ENCODE measurements at places on chromosomes 11 and 22.

GRCh38 chr11:117710211-117710610 is 86.8 kb downstream of the DSCAML1 start:
- no peak for DNase-seq

DNA sequence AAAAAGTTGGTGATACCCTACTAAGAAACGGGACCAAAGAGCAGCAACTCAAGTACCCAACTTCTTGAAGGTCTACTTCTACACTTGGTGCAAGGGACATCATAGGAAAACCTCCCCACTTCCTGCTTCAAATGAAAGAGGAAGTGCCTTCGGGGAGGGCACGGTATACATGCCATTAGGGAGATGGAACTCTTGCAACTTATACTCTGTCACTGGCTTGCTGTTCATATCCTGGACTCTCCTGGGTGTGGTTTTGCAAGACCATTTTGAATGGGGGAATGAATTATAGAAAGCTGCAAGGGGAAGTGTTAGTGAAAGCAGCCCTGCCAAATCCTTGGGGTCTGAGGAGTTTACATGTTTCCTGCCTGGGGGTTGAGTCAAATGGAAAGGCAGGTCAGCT is 41.9 kb downstream of the CSNK2A3 start:
- DNase-seq = no peak

DNA sequence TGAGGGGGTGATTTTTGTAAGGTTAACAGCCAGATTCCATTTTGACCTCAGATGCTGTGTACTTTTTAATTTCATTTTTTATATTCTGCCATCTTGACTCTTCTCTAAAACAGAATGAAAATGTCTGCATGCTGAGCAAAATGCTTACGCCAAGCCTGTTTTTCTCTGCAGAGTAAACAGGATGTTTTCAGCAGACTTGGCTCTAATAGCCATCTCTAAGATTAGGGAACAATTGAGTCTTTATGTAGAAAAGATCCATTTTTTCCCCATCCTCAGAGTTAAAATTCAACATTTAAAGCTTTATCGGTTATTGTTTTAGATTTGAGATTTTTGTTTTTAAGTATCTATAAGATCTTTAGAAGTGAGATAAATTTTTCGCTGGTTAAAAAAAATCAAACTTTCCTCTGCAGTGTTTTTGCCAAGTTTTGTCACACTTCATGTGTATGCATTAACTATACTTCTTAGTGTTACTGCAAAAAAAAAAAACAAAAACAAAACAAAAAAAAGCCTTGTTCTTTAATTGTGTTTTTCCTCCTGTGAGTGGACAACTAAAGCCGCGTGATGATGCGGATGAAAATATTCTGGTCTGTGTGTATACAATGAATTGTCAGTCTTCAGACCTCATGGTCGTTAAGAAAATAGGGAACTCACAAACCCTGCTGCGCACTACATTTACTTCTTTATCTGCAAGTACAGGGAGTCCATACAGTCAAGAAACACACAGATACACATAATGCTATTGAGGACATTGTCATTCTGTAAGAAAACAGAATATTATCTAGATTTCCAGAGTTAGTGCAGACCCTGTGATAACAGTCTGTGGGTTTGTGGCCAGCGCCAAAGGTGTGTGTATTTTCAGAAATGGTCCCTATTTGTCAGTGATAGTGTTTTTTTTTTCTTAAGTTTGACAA is 17.5 kb upstream of the ADSL start:
- DNase-seq = no peak

GRCh38 chr11:111795334-111795985 is 29.3 kb upstream of the PPP2R1B start:
- no peak for DNase-seq

DNA sequence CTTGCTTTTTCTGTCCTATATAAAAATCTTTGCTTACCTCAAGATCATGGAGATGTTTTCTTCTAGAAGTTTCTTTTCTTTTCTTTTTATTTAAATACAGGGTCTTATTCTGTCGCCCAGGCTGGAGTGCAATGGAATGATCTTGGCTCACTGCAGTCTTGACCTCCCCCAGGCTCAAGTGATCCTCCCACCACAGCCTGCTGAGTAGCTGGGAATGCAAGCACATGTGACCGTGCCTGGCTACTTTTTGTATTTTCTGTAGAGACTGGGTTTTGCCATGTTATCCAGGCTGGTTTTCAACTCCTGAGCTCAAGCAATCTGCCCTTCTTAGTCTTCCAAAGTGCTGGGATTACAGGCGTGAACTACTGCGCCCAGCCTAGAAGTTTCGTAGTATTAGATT is 45.3 kb downstream of the USP35 start:
- no peak for DNase-seq

- DNase-seq = no peak
Observed at GRCh38 chr11:83464160-83464944, 178.2 kb upstream of the CCDC90B start.

GRCh38 chr22:47113853-47114415 is 351.5 kb downstream of the TBC1D22A start:
- DNase-seq = no peak

DNA sequence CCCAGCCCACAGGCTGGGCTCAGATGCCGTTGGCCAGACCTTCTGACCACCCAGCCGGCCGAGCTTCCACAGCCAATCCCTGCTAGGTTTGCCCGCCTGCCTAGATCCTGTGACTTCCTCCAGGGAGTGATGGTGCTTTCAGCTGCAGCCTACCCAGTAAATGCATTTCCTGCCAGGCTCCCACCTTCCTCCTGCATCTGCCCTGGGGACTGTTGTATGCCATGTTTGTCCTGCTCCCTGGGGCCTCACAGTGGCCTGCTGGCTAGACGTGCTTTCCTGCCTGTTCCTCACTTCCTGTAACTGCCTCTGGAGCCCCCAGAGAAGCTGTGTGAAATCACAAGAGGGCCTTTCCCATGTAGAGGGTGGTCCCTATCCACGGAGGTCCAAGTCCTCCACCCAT is 86.2 kb downstream of the GALNT18 start:
- no peak for DNase-seq

- DNase-seq = no peak
Observed at GRCh38 chr11:1777737-1778136, 14.0 kb upstream of the CTSD start.

- DNase-seq = no peak
Observed at GRCh38 chr11:30983143-30983542, 386.4 kb downstream of the DCDC1 start.

DNA sequence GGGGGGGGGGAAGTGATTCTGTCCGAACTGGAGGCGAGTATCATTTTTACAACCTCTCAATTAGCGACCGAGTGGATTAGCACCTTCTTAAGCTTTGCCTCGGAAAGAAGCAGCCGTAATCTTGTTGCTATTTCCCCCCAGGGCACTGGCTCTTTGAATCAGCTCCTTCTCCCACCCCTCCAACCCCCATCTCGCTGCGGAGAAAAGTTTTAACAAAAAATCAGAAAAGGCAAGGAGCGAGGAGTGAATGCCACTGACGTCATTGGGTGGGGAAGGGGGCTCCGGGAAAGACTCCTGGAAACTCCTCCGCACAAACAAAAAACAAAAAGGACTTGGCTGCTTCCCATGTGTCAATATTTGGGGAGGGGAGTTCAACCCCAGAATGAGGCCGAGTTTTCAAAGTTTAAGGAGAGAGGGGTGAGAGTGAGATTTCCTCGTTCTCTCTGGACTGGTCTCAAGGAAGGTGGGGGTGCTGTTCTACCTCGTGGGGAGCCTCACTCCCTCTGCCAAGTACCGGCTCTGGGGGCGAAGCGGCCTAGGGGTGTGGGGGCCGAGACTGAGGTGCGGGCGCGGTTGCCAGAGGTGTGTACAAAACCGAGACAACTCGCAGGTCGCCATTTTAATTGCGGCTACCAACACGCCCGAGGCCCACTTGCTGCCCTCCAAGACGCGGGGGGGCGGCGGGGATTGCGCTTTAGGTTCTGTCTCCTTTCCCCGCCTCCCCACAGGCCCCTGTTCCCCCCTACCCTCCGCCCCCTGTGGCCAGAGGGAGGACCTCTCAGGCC is 2.5 kb upstream of the PAX6 start:
- no peak for DNase-seq

DNA sequence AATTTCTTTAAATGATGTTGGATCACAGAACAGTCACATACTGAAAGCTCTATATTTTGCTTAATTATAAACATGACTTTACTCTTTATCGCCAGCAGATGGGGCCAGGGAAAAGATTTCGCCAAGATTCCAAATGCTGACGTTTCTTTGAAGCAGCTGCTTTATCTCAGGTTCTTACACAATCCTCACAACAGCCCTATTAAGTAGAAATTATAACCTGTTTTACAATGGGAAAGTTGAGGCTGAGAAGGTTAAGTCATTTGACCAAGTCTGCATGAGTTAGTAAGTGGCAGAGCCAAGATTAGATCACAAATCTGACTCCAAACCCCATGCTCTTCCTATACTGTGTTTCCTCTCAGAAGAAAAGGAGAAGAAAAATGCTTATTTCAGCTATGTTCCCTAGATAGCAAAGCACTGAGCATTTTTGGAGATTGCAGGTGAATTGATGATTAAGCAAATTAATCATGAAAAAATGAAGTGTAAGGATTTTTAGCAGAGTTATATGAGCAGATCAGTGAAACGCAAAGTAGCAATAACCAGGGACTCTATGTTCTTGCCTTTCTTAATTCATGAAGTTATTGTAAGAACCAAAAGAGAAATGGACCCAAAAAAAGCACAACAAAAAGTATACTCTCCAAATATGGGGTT is 79.0 kb downstream of the AASDHPPT start:
- no peak for DNase-seq

- DNase-seq = peak; percentile 53
Observed at GRCh38 chr11:64844330-64845128, at the start of gene CDC42BPG. TSS of gene CDC42BPG (minus strand) at chr11:64844653. CDS start at chr11:64844569, 84 bp downstream.

GRCh38 chr22:27752771-27753170 is 48.8 kb downstream of the MN1 start:
- DNase-seq = no peak

DNA sequence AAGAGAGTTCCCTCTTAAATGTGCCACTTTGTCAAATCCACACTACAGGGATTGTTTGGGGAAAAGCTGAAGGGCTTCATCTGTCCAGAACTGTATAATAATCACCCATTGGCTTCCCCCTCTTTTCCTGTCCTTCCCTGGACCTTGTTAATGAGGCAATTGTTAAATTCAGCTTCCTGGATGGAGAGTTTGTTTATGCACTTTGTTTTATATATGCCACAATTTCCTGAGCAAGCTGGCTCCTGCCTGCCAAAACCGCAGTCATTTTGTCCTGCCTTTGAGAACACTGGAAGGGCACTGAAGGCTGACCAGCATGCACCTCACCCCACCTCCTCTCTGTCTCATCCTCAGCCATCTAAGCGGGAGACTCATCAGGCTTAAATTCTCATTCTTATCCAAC is 86.2 kb downstream of the MSANTD4 start:
- no peak for DNase-seq

Data from posterior cingulate gyrus (tissue), 11 donors.